Activated naive CD8-positive, alpha-beta T cell treated with anti-CD3 and anti-CD28 coated beads for 36 hours (primary cell): ENCODE measurements at places on chromosomes 7 and 10. TPM values are rescaled to one million over a fixed set of nuclear protein-coding genes. Genes with fewer than 3 reads are reported as not detected.

- H3K27ac ChIP-seq, result peak overlapping the region; percentile 92
- DNase-seq, result peak; percentile 50
- H3K27me3 ChIP-seq, result no peaks in the 10 kb centered on the region
- peaks cover 89% of the 10 kb centered on the region for H3K4me1 ChIP-seq
- peak overlapping the region; percentile 74 for H3K4me3 ChIP-seq
These were observed 127.8 kb downstream of the CELF2 start for GRCh38 chr10:11145495-11145855.

GRCh38 chr7:117217106-117218035, 105.5 kb downstream of the WNT2 start:
- DNase-seq, result no peak
- H3K27ac ChIP-seq, result no peak overlapping the region
- no peaks in the 10 kb centered on the region for H3K36me3 ChIP-seq

- peaks cover 9% of the 10 kb centered on the region for H3K4me1 ChIP-seq
- no peak overlapping the region for H3K27ac ChIP-seq
- peaks cover 30% of the 10 kb centered on the region for H3K36me3 ChIP-seq
These were observed 7.4 kb downstream of the ZNF746 start for GRCh38 chr7:149490083-149490760.

DNA sequence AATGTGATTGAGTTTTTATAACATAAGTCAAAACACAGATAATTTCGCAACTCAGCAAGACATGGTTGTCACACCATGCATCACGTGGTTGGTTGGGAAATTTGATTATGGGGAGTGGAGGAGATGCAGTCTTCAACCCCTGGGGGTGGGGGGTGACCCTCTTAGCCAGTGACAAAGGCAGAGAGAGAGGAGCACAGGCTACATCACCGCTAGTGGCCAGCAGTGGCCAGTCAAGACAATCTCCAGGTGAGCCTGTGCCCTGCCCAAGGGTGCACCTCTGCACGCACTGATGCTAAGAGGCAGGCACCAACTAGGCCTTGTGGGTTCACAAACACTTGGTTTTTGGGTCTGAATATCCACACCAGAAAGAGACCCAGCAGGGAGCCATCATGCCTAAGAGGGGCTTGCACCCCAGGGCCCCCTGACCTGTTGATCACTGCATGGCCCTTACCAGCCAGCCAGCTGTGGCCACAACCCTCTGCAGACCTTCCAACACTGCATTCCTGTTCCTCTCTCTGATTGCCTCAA, 244.4 kb downstream of the FANK1 start:
- DNase-seq, result no peak
- H3K4me3 ChIP-seq, result no peak overlapping the region
- H3K36me3 ChIP-seq, result no peaks in the 10 kb centered on the region
- H3K27me3 ChIP-seq, result no peaks in the 10 kb centered on the region

GRCh38 chr7:103824251-103824650, 165.2 kb downstream of the RELN start:
- H3K4me3 ChIP-seq, result no peak overlapping the region
- no peaks in the 10 kb centered on the region for H3K36me3 ChIP-seq
- no peak overlapping the region for H3K27ac ChIP-seq
- no peak for DNase-seq
- H3K4me1 ChIP-seq, result no peaks in the 10 kb centered on the region

- no peaks in the 10 kb centered on the region for H3K27me3 ChIP-seq
- no peak overlapping the region for H3K27ac ChIP-seq
- no peak overlapping the region for H3K4me3 ChIP-seq
- peaks cover 5% of the 10 kb centered on the region for H3K36me3 ChIP-seq
- H3K4me1 ChIP-seq, result peaks cover 29% of the 10 kb centered on the region
These were observed 2.4 kb downstream of the BRI3 start for GRCh38 chr7:98283887-98284222.

GRCh38 chr10:78620985-78621799, 447.6 kb upstream of the ZMIZ1 start:
- peaks cover 3% of the 10 kb centered on the region for H3K4me1 ChIP-seq
- no peak overlapping the region for H3K4me3 ChIP-seq
- no peak for DNase-seq
- no peaks in the 10 kb centered on the region for H3K27me3 ChIP-seq
- H3K27ac ChIP-seq, result no peak overlapping the region
- H3K36me3 ChIP-seq, result no peaks in the 10 kb centered on the region

GRCh38 chr7:64192775-64193174, 14.2 kb upstream of the ZNF735 start:
- H3K27me3 ChIP-seq, result no peaks in the 10 kb centered on the region
- DNase-seq, result no peak
- no peaks in the 10 kb centered on the region for H3K4me1 ChIP-seq

- peaks cover 88% of the 10 kb centered on the region for H3K27me3 ChIP-seq
- H3K4me1 ChIP-seq, result peaks cover 16% of the 10 kb centered on the region
- H3K27ac ChIP-seq, result no peak overlapping the region
- H3K36me3 ChIP-seq, result peaks cover 2% of the 10 kb centered on the region
- H3K4me3 ChIP-seq, result no peak overlapping the region
These were observed 4.3 kb downstream of the EN2 start for GRCh38 chr7:155462163-155462735.

DNA sequence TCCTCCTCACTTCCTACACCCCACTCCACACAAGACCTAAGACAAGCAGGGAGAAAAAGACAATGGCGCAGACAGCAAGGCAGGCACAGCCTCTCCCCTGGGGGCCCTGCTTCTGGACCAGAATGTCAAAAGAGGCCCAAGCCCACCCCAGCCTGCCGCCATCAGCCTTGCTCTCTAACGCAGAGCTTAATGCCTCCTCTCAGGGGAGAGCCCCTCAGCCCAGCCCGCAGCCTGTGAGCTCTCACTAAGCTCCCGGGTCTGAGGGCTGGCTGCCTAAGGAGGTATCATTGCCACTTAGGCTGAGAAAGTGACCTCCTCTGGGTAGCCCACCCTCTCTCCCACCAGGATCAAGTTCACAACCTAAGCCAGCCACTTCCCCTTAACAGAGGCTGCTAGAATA, 16.7 kb downstream of the SLIT1 start:
- H3K4me1 ChIP-seq, result no peaks in the 10 kb centered on the region
- H3K27ac ChIP-seq, result no peak overlapping the region
- no peak for DNase-seq
- H3K27me3 ChIP-seq, result peaks cover 5% of the 10 kb centered on the region

GRCh38 chr7:17745610-17746009, 194.7 kb downstream of the SNX13 start:
- H3K27ac ChIP-seq, result no peak overlapping the region
- no peaks in the 10 kb centered on the region for H3K36me3 ChIP-seq
- no peaks in the 10 kb centered on the region for H3K27me3 ChIP-seq
- no peaks in the 10 kb centered on the region for H3K4me1 ChIP-seq
- no peak for DNase-seq
- no peak overlapping the region for H3K4me3 ChIP-seq

DNA sequence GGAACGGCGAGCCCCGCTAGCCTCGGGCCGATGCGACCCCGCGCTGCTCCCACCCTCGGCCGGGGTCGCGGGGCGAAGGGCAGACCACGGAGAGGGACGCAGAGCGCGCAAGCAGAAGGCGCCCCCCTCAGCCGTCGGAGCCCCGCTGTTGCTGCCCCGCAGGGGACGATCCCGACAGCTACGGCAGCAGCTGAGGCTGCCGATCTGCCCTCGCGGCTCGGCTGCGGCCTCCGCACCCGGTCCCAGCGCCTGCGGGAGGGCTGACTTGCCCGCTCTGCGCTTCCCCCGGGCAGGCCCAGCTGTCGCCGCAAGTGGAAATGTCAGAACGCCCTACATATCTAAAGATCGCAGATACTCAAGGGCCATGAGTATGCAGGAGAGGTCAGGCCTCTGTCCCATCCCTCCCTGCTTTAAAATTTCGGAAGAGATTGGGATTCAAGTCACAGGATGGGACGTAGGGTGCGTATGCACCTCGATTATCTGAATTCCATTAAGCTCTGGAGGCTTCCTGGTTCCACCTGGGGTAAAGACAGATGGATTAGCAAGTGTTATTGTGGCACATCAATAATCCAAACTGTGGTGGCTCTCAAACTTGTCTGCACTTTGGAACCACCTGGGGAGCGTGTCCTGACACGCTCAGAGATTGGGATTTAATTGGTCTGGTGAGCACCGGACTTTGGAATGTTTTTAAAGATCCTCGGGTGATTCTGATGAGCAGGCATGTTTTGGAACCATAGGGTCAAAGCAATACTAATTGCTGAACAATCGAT, at the start of gene CRPPA:
CRPPA (minus strand) TSS at position 206 of the 770 bp plus-strand sequence. CDS start 216 bp downstream, outside the sequence.
- peaks cover 3% of the 10 kb centered on the region for H3K36me3 ChIP-seq
- H3K27me3 ChIP-seq, result no peaks in the 10 kb centered on the region
- peak; percentile 56 for DNase-seq
- peak within 1 kb of the TSS; percentile 99 for H3K27ac ChIP-seq
- peaks cover 21% of the 10 kb centered on the region for H3K4me1 ChIP-seq

GRCh38 chr7:113289140-113289740, 170.9 kb upstream of the SMIM30 start:
- H3K36me3 ChIP-seq, result no peaks in the 10 kb centered on the region
- no peaks in the 10 kb centered on the region for H3K27me3 ChIP-seq
- H3K27ac ChIP-seq, result no peak overlapping the region
- no peak for DNase-seq

DNA sequence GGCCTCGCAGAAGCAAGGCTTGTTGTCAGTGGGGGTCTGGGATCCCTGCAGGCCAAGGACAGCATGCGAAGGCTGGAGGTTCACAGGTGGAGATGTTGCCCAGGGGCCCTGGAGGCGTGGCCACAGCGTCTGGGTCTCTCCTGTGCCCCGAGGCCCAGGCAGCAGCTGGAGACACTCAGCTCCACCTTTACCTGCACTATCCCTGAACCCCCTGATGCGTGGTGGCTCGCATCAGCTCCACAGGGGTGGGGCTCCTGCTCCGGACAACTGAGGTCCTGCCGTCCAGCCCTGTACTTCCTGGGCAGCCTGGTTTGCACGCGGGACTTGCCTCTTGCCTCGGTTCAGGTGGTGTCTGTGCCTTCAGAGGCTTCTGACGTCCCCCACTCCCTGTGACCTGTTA, 54.6 kb upstream of the ZNF32 start:
- H3K36me3 ChIP-seq, result no peaks in the 10 kb centered on the region
- H3K4me1 ChIP-seq, result no peaks in the 10 kb centered on the region
- no peak for DNase-seq
- no peak overlapping the region for H3K27ac ChIP-seq
- H3K4me3 ChIP-seq, result no peak overlapping the region

DNA sequence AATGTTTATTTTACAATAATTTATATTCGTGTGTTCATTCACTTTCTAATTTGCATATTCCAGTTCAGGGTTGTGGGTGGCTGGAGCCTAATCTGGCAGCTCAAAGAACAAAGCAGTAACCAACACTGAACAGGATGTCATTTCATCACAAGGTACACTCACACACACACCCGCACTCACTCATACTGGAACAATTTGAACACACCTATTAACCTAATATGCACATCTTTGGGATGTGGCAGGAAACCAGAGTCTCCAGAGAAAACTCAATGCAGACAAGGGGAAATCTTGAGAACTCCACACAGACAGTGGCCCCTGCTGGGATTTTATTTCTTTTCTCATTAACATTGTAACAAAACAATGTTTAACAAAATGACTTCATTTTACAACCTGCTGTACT, 97.4 kb downstream of the TWIST1 start:
- H3K4me1 ChIP-seq, result no peaks in the 10 kb centered on the region
- no peak for DNase-seq
- no peak overlapping the region for H3K27ac ChIP-seq
- H3K4me3 ChIP-seq, result no peak overlapping the region

DNA sequence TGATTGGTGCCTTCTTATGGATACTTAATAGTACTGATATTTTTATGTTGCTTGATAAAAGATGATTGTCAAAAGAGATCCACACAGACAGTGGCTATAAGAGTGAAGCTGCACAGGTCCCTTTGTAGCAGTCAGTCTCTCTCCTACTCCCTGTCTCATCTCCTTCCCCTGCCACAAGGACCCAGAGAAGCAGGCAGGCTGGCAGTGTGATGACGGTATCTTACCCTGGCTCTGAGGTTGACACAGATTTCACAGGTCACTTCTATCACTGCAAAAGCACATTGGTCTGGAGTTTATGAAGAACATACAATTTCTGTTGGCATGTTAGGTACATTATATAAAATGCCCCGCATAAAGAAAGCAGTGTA, 64.4 kb upstream of the AHR start:
- peak overlapping the region; percentile 94 for H3K27ac ChIP-seq
- H3K36me3 ChIP-seq, result peaks cover 27% of the 10 kb centered on the region
- DNase-seq, result peak; percentile 46

GRCh38 chr7:32200646-32201045, 130.4 kb upstream of the PDE1C start:
- H3K4me3 ChIP-seq, result no peak overlapping the region
- no peak for DNase-seq
- H3K27me3 ChIP-seq, result no peaks in the 10 kb centered on the region
- no peaks in the 10 kb centered on the region for H3K4me1 ChIP-seq
- no peak overlapping the region for H3K27ac ChIP-seq

- no peaks in the 10 kb centered on the region for H3K4me1 ChIP-seq
- no peaks in the 10 kb centered on the region for H3K36me3 ChIP-seq
- DNase-seq, result no peak
- no peaks in the 10 kb centered on the region for H3K27me3 ChIP-seq
These were observed 258.9 kb downstream of the SUGCT start for GRCh38 chr7:40393660-40394059.

- H3K4me1 ChIP-seq, result no peaks in the 10 kb centered on the region
- H3K27me3 ChIP-seq, result no peaks in the 10 kb centered on the region
- peaks cover 2% of the 10 kb centered on the region for H3K36me3 ChIP-seq
- no peak overlapping the region for H3K27ac ChIP-seq
These were observed 38.7 kb downstream of the LRRC20 start for GRCh38 chr10:70343712-70344111.

DNA sequence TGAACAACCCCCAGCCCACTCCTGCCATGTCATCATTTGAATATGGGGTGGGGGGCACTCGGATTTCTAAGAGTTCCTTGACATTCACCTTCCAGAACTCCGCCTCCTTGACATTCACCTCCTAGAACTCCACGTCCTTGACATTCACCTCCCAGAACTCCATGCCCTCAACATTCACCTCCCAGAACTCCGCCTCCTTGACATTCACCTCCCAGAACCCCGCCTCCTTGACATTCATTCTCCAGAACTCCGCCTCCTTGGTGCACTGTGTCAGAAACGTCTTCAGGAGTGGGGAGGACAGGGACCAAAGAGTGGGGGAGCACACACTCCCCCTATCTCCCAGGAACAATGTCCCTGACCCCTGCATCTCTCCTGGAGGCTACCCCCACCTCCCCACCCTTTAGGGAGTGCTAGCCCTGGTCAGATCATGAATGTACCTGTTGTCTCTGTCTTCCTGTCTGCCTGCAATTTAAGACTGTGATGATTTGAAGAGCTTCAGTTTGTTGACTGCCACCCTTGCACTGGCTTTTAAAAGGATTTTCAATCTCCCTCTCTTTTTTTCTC, 110.1 kb downstream of the NPTX2 start:
- no peaks in the 10 kb centered on the region for H3K36me3 ChIP-seq
- no peaks in the 10 kb centered on the region for H3K4me1 ChIP-seq
- no peak overlapping the region for H3K27ac ChIP-seq
- peaks cover 4% of the 10 kb centered on the region for H3K27me3 ChIP-seq
- no peak overlapping the region for H3K4me3 ChIP-seq

Gene JAZF1
- 6.6 TPM for total RNA-seq

Gene GNAT3
- not detected for total RNA-seq

Gene CALHM3
- not detected for total RNA-seq

Gene ZYX
- 118 TPM for total RNA-seq

Gene SLC18A3
- total RNA-seq, result not detected

Gene NPSR1
- total RNA-seq, result not detected

Gene ETV1
- total RNA-seq, result 0.10 TPM

Gene LIPF
- not detected for total RNA-seq
